NCI-H1436 treated with DMSO at 0.1 percent for 48 hours (cell line): ENCODE measurements at places on chromosomes 5 and 9.

DNA sequence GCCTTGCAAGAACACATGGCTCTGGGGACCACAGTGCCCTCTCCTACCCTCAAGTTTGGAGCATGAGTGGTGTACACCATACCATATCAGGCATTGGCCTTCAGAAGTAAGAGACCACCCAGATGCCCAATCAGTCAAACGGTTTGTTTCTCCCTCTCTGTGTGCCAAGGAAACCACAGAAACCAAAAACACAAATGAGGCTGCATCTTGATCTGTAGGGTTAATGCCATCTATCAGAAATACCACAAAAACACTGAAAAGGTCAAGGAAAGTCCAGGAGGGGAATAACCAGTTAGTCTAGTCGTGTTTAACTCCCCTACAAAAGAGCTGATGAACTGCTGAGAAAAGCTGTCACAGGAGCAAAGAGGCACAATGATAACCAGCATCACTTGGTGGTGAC is 78.4 kb downstream of the INSYN2B start:
- DNase-seq = no peak

GRCh38 chr5:119078071-119078846 is 7.4 kb downstream of the DMXL1 start:
- DNase-seq = no peak

DNA sequence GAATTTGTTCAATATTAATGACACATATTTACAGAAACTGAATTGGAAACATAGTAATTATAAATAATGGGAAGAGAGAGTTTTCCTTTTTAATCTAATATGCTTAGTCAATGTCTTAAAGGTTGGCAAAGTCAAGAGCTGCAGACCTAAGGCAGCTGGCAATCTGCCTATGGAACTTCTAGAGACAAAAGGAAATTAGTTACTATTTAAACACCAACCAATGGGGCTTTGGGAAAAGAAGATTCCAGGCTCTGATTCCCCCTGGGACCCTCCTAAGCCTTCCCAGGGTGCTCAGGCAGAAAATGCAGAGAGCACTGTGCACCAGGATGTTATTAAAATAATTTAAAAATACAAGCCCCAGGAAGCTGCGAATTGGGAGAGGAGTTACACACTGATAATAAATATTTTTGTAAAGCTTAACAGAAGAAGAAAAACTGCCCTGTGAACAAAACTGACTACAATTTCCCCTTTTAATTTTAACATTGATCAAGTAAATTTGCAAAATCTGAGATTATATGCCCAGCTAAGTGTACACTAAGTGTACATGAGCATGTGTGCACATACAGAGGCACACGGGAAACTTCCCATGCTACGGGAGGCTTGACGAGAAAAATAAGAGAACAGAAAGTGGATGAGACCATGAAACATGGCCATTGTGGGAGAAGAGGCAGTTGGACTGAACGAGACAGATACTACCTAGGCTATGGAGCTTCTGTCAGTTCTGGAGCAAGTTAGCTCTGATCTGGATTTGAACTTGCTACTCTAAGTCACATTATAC is 77.4 kb upstream of the ADAMTS16 start:
- no peak for DNase-seq

DNA sequence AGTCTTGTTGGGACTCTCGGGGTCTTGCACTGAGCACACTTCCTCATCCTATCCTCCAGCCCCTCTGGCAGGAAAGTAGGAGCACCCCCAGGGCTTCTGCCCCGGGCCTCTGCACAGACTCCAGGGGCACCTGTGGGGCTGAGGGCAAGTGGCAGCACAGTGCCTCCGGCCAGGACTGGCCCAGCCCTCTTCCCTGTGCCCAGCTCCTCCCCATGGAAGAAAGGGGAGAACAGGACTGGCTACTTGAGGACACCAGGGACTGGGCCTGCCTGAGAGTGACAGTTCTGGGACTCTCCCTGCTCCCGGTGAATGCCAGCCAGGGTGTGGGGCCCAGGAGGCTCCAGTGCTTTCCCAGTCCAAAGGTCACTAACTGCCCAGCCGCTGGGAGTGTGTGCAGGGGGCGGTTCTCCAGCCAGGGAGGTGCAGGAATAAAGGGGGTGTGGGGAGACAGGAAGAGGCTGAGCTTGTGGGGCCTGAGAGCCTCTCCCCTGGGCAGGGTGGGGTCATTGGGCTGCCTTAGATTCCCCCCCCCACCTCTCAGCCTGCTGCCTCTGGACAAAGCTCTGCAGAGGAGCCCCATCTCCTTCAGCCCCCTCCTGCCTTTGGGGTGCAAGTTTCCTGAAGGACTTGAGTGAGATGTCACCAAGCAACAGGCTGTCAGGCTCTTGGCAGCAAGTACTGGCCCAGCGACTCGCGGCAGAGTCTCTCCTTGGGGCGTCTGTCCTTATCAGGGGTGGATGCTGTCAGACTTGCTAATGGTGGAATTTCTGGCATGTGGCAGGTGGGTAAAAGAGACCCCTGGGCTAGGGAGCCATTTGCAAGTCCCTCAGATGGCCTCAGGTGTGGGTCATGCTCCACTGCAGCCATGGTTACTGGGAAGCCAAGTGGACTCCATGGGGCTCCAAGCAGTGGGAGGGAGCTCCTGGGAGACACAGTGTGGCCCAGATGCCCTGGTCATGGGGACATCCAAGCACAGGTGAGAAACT is 19.1 kb upstream of the JADE2 start:
- no peak for DNase-seq

- DNase-seq = no peak
These were observed 285.5 kb upstream of the VLDLR start for GRCh38 chr9:2336055-2336454.

GRCh38 chr9:70945301-70945700 is 176.1 kb downstream of the TRPM3 start:
- DNase-seq = no peak

- no peak for DNase-seq
These were observed 75.5 kb downstream of the PTPN3 start for GRCh38 chr9:109422641-109423040.

DNA sequence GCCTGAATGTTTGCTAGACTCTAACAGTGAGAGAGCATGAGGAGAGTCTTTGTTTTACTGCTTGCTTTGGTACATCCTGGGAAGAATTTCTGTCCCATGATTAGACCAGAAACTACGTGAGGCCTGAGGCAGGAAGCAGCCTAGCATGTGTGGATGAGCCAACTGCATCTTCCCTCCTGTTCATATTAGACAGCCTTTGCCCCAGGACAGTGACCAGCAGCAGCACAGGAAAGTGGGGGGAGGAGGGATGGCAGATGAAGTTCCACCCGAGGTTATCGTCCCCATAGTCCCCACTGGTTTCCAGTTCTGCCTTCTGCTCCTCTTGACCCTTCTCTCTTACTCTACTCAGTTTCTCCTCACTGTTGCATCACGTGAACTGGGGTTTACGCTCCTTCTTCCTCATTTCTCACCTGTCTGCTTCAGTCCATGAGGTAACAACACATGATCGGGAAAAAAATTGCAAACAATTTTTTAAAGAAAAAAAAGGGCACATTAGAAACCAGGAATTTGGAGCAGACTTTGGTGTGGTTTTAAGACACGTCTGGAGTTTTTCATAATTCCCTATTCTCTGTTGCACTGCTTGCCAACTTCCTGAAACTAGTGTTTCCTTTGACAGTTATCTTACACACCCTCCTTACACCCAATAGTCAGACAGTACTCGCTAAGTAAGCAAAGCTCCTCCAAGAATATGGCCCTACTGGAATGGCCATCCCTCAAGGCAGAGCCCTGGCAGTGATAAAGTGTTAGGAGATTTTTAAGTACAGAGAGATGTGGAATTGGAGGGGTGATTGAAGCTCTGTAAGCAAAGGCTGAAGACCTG is 84.1 kb downstream of the SNX18 start:
- no peak for DNase-seq

GRCh38 chr9:130472184-130472705 is 27.5 kb downstream of the ASS1 start:
- no peak for DNase-seq

GRCh38 chr5:136023958-136024541 is 4.7 kb upstream of the TGFBI start:
- no peak for DNase-seq

GRCh38 chr9:83505282-83505681 is 32.9 kb downstream of the FRMD3 start:
- no peak for DNase-seq

- no peak for DNase-seq
These were observed 265.6 kb downstream of the TLE1 start for GRCh38 chr9:81423589-81424326.

GRCh38 chr5:82719368-82719767 is 357.8 kb downstream of the TMEM167A start:
- DNase-seq = no peak
